ENCODE measurements at places on chromosomes 3 and 15.

DNA sequence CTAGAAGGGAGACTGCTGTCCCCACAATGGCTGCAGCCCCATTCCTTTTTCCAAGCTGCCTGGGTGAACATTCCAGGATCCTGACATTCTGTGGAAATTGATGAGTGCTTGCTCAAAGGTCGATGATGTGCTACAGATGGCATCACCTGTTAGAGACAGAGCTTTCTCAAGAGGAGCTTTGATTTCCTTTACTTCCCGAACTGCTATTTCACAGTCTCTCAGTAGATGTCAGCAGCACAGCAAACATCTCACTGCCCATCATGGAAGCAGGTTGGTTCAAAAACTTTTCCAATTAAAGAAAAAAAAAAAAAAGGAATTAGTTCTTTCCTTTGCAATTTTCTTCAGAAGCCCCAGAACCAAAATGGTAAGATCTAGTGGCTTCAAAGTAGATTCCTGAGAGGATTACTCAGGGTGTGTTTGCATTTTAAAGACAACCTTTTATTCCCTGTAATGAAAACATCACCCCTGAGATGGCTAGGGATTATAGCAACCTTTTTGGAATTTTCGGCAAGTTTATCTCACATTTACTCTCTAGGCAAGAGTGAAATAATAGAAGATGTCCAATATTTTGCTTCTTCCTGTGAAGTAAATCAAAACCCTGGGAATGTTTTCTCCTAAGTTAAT lies 44.8 kb downstream of the POLR2M start:
- DNase-seq, result peak; percentile 16

DNA sequence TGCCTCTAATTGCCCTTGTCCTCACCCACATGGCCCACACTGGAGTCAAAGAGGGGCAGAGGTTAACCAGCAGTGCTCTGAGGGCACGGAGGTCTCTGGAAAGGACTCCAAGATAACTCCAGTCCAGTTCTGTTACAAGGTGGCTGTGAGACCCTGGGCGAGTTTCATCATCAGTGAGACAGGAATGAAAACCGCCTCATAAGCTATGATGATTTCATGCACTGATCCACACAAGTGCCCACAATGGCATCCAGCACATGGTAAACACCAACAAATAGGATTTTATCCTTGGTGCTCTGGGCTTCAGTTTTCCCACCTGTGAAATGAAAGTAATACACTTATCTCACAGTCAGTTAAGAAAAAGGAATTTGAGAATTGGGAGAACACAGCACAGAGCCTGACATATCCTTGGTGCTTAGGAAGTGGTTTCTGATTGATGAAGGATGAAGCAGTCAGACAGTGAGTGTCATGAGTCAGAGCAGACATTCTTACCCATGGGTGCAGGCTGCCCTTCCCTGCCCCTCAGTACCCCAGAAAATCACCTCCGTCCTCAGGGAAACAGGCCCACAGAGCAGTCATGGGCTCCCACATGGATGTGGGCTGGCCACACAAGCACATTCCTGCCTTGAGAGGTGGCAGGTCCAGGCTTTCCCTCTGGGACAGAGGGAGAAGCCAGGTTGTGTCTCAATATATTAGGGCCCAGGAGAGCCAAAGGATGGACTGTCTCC lies 48.4 kb downstream of the DAPK2 start:
- DNase-seq, result no peak

- no peak for DNase-seq
These were observed 35.5 kb downstream of the ESYT3 start for GRCh38 chr3:138469874-138470273.

GRCh38 chr3:167872941-167873340 lies 137.4 kb downstream of the SERPINI1 start:
- no peak for DNase-seq

Data from NCI-H1092 treated with DMSO at 0.1 percent for 48 hours (cell line).